Endothelial cell of umbilical vein (primary cell): ENCODE measurements at places on chromosomes 2 and 18. TPM values are rescaled to one million over a fixed set of nuclear protein-coding genes. Genes with fewer than 3 reads are reported as not detected.

- DNase-seq: no peak
- H3K27me3 ChIP-seq: no peaks in the 10 kb centered on the region
- no peak overlapping the region for H3K27ac ChIP-seq
- H3K36me3 ChIP-seq: no peaks in the 10 kb centered on the region
- no peaks in the 10 kb centered on the region for H3K4me1 ChIP-seq
- no peak overlapping the region for H3K4me3 ChIP-seq
Measured at GRCh38 chr2:80363330-80363729, 58.8 kb upstream of the LRRTM1 start.

GRCh38 chr2:236988690-236989624 is 96.7 kb upstream of the COPS8 start:
- H3K4me1 ChIP-seq: no peaks in the 10 kb centered on the region
- H3K4me3 ChIP-seq: no peak overlapping the region
- no peaks in the 10 kb centered on the region for H3K36me3 ChIP-seq

DNA sequence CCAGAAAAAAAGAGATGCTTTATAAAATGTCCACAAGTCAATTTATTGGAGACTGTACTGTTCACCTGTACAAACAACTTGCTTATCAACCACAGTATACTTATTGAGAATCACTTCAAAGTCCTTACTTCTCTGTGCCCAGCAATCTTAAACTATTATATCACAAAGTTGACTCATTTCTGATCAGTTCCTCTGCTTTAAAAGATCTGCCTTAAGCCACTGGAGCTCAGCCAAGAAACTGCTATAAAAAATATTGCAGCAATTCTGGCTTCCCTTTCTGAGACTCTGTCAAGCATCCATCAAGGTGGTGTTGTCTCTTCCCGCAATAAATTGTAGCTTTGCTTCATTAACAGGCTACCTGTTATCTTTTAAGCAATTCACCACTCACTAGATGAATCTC is 375.2 kb upstream of the SPHKAP start:
- no peak for DNase-seq
- H3K4me3 ChIP-seq: no peak overlapping the region
- no peaks in the 10 kb centered on the region for H3K4me1 ChIP-seq
- H3K36me3 ChIP-seq: no peaks in the 10 kb centered on the region
- no peak overlapping the region for H3K27ac ChIP-seq
- H3K27me3 ChIP-seq: no peaks in the 10 kb centered on the region

- no peak for DNase-seq
- H3K4me3 ChIP-seq: no peak overlapping the region
- no peak overlapping the region for H3K27ac ChIP-seq
Measured at GRCh38 chr18:48313792-48314191, 95.4 kb downstream of the ZBTB7C start.

DNA sequence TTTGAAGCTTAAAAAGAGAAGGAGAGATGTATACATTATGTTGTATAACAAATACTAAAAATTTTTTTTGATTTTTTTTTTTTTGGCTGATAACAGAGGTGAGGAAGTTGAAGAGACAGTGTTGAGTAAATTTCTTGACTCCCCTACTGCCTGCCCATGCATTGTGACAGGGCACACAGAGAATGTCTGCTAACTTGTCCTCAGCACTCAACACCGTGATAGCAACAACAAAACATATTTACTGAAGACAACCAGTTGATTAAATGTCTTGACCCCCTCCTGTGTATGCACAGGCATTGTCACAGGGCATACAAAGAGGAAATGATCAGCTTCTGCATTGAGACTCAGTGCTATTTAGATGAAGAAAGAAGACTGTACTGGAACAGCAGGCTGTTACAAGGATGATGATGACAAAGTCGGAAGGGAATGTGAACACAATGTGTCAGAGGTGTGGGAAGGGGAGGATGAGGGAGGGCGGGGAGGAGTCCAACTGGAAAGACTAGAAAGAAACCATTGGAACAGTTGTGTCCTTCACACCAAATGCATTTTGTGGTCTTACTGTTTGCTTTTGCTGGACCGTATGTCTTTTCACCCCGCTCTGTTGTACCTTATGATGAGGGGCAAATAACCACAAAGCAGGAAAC is 89.5 kb downstream of the CERS6 start:
- no peak overlapping the region for H3K27ac ChIP-seq
- no peaks in the 10 kb centered on the region for H3K27me3 ChIP-seq
- H3K36me3 ChIP-seq: no peaks in the 10 kb centered on the region
- no peak overlapping the region for H3K4me3 ChIP-seq
- no peak for DNase-seq

GRCh38 chr2:233597522-233597921 is 19.9 kb upstream of the UGT1A8 start:
- H3K27ac ChIP-seq: no peak overlapping the region
- no peaks in the 10 kb centered on the region for H3K4me1 ChIP-seq
- no peak for DNase-seq

GRCh38 chr2:4765787-4766530 is 926.2 kb upstream of the SOX11 start:
- H3K36me3 ChIP-seq: no peaks in the 10 kb centered on the region
- no peaks in the 10 kb centered on the region for H3K4me1 ChIP-seq

The UGT1A10 gene
- not detected in 2 replicates for total RNA-seq
